ENCODE measurements at places on chromosomes 11 and 22. TPM values are rescaled to one million over a fixed set of nuclear protein-coding genes. Genes with fewer than 3 reads are reported as not detected.
A peak's percentile ranks its signal among the peaks of the same experiment; 100 is the strongest.

- no peak overlapping the region for H3K4me3 ChIP-seq
- DNase-seq, result no peak
- no peaks in the 10 kb centered on the region for H3K4me1 ChIP-seq
- no peaks in the 10 kb centered on the region for H3K36me3 ChIP-seq
- H3K27me3 ChIP-seq, result no peaks in the 10 kb centered on the region
- no peak overlapping the region for H3K27ac ChIP-seq
Observed at GRCh38 chr11:44581246-44581645, 15.8 kb downstream of the CD82 start.

DNA sequence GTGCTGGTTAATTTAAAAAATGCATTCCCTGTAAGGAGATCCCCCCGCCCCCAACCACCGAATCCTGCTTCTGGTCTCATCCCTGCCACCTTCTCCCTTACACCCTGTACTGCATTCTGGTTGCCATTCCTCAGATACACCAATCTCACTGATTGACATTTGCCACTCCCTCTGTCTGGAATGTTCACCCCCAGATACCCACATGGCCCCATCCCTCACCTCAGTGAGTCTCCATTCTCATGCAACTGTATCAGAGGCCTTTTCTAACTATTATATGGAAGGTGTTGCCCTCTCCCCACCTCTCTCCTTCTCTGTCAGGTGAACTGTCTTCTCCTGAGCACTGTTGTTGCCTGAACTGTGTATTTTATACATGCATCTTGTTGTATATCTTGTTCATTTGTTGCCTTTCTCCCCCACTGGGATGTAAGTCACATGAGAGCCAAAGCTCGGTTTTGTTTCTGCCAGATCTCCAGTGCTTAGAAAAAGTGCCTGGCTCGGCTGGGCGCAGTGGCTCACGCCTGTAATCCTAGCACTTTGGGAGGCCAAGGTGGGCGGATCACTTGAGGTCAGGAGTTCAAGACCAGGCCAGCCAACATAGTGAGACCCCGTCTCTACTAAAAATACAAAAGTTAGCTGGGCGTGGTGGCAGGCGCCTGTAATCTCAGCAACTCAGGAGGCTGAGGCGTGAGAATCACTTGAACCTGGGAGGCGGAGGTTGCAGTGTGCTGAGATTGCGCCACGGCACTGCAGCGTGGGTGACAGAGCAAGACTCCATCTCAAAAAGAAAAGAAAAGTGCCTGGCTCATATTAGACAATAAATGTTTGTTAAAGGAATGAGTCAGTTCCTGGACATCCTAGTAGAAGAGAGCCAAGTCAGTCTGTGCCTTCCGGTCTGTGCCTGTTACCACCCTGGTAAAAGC is 61.0 kb downstream of the TNRC6B start:
- H3K27me3 ChIP-seq, result no peaks in the 10 kb centered on the region
- peaks cover 44% of the 10 kb centered on the region for H3K4me1 ChIP-seq
- H3K4me3 ChIP-seq, result no peak overlapping the region
- H3K27ac ChIP-seq, result peak overlapping the region; percentile 44
- peak; percentile 54 for DNase-seq

DNA sequence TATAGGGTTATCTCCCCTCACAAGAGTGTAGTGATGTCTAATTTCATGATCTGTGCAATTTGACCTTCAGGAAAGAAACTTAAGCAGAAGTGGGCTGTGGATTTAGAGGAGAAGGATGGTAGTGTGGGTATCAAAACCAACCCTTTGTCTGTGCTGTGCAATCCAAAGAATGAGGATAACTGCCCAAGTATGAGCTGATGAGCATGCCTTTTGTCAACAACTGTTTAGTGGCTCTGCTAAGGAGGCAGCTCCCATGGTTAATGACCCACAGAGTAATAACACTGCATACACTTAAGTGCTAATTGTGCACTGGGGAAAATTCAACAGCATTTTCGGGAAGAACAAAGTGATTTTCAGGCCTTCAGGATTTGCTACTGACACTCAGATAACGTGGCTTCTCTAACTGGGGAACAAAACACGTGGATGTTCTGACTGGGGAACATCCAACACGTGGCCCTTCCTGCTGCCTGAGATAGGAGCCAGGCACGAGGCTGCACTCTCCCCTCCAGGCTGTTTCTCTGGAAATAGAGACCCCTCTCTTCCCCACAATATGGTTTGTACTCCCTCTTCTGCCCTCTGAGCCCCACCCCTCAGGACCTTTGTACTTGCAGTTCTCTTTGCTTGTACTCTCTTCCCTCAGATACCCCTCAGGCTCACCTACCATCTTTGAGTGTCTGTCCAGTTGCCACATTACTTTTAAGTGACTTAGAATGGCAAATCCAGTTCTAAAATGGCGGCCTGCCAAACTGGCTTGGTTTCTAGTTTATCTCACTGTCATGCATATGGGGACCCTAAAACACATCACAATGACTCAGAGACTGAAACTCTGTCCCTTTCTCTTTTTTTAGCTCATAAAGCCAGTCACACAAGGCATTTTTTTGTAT is 234.9 kb upstream of the POU2AF2 start:
- H3K36me3 ChIP-seq, result no peaks in the 10 kb centered on the region
- no peak for DNase-seq
- no peaks in the 10 kb centered on the region for H3K27me3 ChIP-seq
- no peak overlapping the region for H3K27ac ChIP-seq
- no peak overlapping the region for H3K4me3 ChIP-seq

GRCh38 chr22:31911565-31912406 is 32.5 kb upstream of the YWHAH start:
- H3K27me3 ChIP-seq, result no peaks in the 10 kb centered on the region
- H3K27ac ChIP-seq, result no peak overlapping the region
- no peak overlapping the region for H3K4me3 ChIP-seq
- DNase-seq, result no peak

DNA sequence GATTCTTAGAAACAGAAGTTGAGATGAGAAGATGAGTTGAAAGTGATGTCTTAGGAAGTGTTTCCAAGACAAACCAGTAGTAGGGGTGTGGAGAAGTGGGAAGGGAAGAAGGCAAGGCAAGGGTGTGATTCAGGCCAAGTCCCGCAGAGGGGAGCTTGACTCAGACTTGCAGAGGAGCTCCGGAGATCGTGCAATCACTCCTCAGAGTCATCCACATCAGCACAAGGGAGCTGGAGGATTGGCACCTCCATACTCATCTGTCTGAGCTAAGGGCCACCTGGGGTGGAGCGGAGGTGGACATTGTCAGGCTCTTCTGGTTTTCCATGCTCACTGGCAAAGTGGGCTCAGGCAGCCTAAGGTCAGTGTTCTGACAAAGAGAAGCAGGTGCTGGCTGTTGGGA is 44.4 kb downstream of the CHRDL2 start:
- H3K27ac ChIP-seq, result no peak overlapping the region
- H3K36me3 ChIP-seq, result no peaks in the 10 kb centered on the region
- H3K4me1 ChIP-seq, result peaks cover 6% of the 10 kb centered on the region
- no peaks in the 10 kb centered on the region for H3K27me3 ChIP-seq
- DNase-seq, result no peak

Gene TECTA
- total RNA-seq, result 1.3 TPM

Gene PACSIN2
- 106 TPM for total RNA-seq

All from adrenal gland (tissue), 19 donors.